NCI-H446 treated with DMSO at 0.1 percent for 48 hours (cell line): ENCODE measurements at places on chromosomes 1 and 21.

GRCh38 chr1:101122452-101123166 is 97.0 kb upstream of the DPH5 start:
- DNase-seq: no peak

DNA sequence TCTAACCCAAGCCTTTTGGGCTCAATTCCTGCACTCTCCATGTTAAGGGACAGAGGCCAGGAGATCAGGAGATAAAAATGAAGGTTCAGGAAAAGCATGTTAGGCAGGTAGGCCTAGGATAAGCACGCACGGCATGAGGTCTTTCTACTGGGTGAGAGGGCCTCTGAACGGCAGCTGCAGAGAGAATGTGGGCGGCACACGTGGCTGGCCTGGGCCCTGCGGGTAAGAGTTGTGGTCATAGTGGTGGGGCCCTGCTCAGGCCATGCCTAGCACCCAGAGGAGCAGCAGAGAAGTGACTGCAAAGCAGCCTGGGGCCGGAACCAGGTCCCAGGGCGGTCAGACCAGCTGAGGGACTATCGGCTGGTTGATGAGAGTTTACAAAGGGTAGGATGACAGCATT is 7.5 kb upstream of the FOXO6 start:
- DNase-seq: no peak

GRCh38 chr1:214004014-214004413 is 16.2 kb downstream of the PROX1 start:
- peak; percentile 89 for DNase-seq

DNA sequence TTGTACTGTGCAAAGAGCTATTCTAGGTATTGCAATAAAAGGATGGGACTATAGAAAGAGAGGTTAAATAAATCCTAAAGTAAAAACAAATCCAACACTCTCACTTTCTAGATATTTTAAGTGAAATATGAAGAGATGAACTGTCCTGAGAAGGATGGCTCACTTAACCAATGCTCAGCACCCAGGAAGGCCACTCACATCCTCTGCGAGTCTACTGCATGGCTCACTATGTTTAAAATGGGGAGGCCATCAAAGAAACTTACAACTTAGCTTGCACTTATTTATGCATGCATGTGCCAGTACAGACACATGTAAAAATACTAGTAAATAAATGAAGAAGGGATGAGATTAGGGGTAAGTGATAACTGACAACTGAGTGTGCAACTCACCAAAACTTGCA is 37.5 kb downstream of the PLPPR5 start:
- no peak for DNase-seq

- DNase-seq: peak; percentile 65
Observed at GRCh38 chr1:174998569-174999215, 1.1 kb upstream of the CACYBP start.

DNA sequence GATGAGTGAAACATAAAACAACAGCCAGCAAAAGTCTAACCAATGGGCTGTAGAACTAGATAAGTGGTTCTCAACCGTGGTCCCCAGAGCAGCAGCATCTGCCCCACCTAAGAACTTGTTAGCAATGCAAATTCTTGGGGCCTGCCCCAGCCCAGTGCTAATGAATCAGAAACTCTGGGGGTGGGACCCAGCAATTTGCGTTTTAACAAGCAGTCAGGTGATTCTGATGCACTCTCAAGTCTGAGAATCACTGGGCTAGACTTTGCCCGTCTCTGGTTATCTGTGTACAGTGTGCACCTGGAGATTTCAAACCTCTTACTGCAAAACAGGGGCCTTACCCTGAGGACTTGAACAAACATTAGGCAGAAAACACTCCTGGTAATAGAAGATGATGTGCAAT is 66.5 kb downstream of the PLXNA2 start:
- DNase-seq: no peak

DNA sequence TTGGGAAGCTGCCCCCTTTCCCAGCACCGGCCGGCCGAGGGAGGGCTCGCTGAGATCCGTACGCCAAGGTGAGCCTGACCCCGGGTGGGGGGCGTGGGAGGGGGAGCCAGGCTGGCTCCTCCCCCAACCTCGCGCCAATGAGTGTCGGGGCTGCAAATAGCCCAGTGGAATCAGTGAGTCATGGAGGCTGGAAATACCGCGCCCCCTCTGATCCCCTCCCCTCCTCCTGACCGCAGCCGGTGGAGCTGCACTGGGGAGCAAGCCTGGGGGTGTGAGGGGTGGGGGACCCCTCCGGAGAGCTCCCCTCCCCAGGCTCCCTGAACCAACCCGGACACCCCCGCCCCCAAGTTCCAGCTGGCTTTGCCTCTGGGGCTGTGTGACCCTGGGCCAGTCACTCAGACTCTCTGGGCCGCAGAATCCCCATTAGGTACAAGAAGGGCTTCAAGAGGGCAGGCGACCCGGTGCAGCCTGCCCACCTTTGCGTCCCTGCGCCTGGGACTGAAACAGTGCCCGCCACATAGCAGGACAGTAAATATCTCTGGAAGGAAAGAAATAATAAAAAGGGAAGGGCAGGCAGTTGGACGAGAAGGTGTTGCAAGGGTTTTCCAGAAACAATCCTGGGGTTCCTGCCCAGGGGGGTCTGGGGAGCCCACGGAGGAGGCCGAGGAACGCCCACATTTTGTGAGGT is 4.5 kb downstream of the HSPB7 start:
- DNase-seq: no peak

GRCh38 chr1:177811429-177811828 is 158.4 kb downstream of the SEC16B start:
- no peak for DNase-seq

DNA sequence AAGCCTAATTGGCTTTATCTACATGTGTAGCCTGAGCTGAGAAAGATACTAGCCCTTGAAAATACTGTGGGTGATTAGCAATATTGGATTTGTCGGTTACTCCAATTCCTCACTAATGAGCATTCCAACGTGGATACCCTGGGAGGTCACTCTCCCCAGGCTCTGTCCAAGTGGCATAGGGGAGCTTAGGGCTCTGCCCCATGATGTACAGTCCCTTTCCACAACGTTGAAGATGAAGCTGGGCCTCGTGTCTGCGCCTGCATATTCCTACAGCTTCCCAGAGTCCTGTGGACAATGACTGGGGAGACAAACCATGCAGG is 2.6 kb downstream of the RCC1 start:
- no peak for DNase-seq

DNA sequence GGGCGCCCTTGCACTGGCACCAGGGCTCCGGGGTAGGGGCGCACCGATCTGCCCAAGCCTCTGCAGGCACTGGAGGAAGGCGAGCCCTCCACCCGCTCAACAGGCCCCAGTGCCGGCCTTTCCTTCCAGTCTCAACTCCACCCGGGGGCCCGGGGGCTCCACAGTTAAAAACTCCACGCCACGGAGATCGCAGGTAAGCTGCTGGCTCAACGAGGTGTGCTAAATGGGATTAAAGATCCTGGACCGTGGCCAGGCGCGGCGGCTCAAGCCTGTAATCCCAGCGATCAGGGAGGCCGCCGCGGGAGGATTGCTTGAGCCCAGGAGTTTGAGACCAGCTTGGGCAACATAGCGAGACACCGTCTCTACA is 536 bp downstream of the HSF2BP start:
- DNase-seq: no peak

GRCh38 chr1:56617141-56617540 is 28.0 kb upstream of the PRKAA2 start:
- DNase-seq: no peak

DNA sequence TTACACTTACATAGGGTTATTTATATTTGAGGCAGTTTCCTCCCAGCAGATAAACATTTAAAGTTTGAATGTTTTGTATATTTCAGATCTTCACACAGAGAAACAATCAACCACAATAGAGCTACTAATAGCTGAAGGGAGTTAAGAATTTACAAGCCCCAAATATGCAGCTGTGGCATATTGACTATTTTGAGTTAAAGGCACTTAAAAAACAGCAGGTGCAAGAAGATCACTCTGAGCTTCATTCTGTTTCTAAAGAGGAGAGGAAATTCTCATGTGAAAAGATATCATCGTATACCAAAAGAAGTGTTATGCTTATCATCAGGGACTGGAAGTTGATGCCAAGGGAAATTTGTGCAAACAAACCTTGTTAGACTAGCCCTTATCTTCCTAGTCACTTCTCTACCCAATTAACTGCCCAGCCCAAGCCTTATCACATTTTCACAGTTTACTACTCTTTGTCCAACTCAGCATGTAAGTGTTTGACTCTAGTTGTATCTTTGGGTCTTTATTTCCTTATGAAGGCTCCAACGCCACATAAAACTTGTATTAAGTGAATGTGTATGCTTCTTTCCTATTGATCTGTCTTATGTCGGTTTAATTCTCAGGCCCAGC is 66.3 kb upstream of the COG2 start:
- no peak for DNase-seq

GRCh38 chr1:55317673-55318072 is 102.5 kb upstream of the USP24 start:
- no peak for DNase-seq
